ENCODE measurements at places on chromosomes 5 and 9.

GRCh38 chr5:115831163-115831768 is 10.1 kb downstream of the ATG12 start:
- peak; percentile 27 for ATAC-seq

DNA sequence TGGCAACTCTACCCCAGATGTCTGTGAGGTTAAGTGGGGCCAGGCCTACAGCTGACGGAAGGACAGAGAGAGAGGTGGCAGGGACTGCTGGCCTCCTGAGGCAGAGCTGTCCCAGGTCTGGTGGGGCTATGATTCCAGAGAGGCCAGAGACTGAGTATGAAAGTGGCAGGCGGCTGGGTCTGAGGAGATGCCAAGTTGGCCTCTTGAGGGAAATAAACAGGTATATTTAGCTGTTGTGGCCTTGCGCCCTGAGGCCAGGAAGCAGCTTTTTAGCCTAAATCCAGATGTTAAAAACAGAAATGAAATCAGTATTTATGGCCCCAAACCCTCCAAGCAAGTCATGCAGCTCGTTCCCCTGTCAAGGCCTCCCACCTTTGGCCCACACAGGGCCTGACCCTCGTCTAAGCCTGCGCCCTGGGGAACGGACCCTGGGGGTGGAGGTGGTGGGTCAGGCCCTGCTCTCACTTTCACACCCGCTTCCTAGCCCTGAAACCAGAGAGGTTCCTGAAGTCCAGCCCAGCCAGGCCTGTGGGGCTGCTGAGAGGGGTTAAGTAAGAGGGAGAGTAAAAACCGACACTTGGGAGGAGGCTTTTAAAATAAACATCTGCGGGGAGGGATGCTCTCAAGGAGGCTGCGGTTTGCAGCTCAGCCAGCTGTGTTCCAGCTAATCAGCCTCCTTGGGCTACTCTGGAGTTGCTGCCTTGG is 18.7 kb downstream of the PCDHGC5 start:
- ATAC-seq, result no peak

- no peak for ATAC-seq
Measured at GRCh38 chr5:148913493-148913892, 87.1 kb downstream of the ADRB2 start.

GRCh38 chr5:73378070-73378469 is 70.5 kb downstream of the FOXD1 start:
- ATAC-seq, result no peak

GRCh38 chr5:132024789-132025402 is 13.4 kb upstream of the ACSL6 start:
- ATAC-seq, result no peak

DNA sequence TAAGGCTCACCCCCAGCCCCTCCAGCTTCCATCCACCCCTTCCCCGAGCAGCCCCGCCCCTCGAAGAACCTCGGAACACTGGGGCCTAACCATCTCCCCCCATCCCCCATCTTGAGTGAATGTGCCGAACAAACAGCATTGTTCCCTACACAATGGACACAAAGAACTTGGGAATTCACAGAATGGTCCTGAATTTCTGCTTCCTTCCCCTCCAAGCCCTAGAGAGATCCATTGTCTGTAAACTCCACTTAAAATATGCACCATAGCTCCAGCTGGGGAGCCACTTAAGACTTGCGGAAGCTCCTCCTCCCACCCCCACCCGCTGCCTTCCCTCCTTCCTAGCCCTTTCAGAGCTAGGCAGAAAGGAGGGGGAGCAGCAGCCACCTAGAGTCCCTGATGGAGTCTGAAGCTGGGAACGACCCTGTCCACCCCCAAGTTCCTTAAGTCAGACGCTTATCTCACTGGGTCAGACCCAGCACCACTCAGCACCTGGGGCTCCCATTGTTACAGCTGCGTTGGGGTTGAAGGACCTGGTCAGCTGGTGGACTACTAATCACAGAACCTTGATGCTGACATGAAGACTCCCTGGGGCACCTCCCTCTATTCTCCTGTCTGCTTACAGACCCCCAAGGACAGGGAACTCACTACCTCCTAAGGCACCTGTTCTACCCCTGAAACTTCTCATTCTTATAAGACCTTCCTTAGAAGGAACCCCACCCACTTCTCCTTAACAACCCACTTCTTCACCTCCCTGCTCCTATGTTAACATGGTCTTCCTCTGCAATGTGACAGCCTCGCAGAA is 61.4 kb downstream of the PCDH1 start:
- ATAC-seq, result no peak

DNA sequence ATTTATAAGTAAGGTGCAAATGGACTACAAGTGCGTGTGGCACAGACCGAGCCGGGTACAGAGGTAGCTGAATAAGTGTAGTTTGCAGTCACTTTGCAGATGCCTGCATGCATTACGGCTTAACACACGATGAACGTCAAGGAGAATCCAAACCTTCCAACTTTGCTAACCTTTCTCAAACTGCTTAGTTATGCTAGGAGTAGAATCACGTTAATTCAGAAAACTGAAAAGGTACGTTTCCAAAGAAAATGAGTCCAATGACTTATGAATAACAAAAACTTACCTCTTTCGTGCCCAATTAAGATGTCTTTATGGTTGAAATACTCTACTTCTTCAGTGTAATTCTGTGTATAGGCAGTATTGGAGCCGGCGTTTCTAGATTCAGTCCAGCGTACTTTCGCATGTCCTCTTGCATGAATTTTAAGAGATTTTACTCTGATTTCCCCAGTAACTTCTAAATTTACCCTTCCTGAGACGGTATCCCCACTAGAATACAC is 539 bp downstream of the ARRDC3 start:
- ATAC-seq, result no peak

- no peak for ATAC-seq
Measured at GRCh38 chr5:155459889-155460500, 446.4 kb downstream of the KIF4B start.

DNA sequence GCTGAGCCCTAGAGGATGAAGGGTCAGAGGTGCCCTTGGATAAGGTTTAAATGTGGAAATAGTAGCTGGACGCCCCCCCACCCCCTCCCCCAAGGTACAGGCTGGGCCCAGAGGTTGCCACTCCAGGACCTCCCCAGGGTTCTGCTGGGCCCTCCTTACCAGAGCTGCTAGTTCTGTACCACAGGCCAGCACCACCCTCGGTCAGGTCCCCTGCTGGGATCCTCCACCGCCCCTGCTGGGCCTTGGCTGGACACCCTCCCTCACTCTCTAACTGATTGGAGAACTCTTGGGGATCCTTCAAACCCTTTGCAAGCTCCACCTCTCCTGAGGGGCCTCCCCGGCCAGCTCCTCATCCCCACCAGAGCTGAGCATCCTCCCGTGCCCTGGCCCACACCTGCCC is 34.9 kb downstream of the PTGES start:
- ATAC-seq, result no peak

- no peak for ATAC-seq
Measured at GRCh38 chr5:64161420-64161819, 4.2 kb upstream of the RNF180 start.

DNA sequence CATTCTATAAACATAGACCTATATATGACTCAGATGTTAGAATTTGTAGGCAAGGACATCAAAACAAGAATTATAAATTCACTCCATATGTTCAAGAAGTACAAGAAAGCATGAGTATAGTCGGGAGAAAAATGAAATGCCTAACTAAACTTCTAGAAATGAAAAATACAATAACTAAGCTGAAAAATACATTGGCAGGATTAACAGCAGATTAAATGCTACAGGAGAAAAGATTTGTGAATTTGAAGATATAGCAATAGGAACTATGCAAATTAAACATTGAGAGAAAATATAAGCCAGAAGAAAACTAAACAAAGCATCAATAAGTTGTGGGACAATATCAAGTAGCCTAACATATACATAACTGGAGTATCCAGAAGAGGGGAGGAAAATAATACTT is 55.3 kb upstream of the PRSS3 start:
- no peak for ATAC-seq

DNA sequence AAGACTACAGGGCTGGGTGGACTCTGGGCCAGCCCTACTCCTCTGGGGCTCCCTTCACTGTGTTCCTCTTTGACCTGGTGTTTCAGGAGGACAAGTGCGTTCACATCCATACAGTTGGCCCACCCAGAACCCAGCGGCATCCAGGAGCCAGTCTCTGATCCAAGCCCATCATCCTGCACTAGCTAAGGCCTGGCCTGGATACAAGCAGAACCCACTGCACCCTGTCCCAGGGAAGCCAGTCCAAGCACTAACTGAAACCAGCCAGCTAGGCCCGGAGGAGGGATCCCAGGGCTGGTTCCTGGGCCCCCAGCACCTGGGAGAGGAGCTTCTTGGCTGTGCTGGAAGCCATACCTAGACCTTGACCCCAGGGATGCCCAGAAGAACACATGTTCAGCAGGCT is 4.1 kb upstream of the GBGT1 start:
- no peak for ATAC-seq

GRCh38 chr5:78268356-78268755 is 26.1 kb downstream of the AP3B1 start:
- ATAC-seq, result no peak

DNA sequence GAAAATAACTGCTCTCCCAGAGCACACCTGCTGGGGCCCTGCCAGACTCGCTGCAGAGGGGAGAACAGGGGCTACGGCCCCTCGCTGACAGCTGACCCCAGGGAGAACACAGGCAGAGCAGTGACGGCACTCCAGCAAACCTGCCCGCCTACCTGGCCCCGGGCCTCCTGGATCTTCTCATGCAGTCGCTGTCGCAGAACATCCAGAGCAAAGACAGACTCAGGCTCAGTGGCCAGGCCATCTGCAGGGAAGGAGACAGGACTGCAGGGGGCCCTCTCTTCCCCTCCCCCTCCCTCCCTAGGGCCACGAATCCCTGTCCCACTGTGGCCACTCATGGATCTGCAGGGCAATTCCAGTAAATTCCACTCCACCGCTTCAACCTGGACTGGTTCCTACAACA is 2.4 kb downstream of the SURF6 start:
- ATAC-seq, result no peak

GRCh38 chr9:80789831-80790230 is 899.5 kb downstream of the TLE1 start:
- no peak for ATAC-seq

- peak; percentile 74 for ATAC-seq
Measured at GRCh38 chr9:127199001-127199791, 65.4 kb upstream of the GARNL3 start.

DNA sequence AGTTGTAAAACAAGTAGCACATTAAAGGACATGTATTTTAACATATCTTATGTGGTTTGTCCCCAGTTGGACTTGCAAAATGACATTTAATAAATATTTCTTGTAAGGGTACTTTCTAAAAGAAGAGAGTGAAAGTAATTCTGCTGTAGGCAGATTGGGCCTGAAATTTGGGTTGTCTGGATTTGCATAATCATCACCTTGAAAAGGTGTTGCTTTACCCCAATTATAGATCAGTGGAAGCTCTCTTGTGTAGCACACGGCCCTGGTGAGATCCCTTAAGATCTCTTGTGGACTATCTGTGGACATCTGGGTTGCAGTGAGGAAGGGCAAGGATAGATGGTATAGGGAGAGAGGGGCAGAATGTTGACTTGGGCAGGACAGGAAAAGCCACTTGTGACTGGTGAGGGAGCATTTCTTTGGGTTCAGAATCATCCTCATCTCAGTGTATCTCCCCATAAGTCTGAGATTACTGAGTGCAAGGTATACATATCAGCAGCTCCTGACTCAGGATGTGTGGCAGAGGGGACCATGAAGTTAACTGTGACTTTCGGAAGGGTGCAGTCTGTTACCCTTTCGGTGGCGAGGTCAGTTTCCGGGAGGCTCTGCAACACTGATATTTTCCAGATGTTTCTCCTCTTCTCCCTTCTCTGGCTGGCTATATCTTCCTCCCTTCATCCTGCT is 2.0 kb upstream of the TNFAIP8 start:
- ATAC-seq, result peak; percentile 71

DNA sequence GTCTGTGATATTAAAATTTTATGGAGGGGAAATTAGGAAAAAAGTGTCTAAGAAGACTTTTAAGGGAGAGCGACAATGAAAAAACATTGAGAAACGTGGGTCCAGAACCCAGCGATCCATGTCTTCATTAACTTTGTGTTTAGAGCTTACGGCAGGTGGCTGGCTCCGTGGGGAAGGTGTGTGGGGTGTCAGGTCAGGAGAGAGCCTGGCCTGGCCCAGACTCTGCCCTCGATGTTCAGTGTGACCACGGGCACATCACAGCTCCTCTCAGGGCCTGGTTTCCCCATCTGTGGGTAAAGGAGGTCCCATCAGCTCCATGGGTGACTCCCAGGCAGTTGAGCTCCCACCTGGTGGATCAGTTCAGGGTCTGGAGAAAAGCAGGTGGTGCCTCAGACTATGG is 22.1 kb downstream of the DAB2IP start:
- ATAC-seq, result no peak

DNA sequence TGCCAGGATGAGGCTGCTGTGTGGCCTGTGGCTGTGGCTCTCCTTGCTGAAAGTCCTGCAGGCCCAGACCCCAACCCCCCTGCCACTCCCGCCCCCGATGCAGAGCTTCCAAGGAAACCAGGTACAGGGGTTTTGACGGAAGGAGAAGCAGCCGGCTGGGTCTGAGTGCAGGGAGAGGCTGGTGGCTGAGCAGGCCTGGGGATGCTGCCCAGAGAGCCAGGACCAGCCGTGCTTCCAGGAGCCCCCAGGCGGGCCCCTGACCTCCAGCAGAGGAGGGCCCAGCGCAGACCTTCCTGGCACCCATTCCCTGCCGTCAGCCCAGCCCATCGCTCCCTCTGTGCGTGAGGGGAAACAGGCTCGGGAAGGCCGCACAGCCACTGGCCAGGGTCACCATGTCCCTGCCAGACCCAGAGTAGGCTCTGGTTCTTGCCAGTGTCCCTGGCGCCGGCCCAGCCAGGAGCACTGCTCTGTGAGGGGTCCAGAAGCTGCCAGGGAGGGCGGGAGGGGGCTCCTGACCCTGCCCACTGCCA is 313 bp downstream of the LCN12 start:
- no peak for ATAC-seq

GRCh38 chr5:54990841-54991258 is 5.5 kb upstream of the ESM1 start:
- ATAC-seq, result no peak

- ATAC-seq, result no peak
Measured at GRCh38 chr5:64952951-64953673, 184.4 kb downstream of the CWC27 start.

- no peak for ATAC-seq
Measured at GRCh38 chr9:106414042-106414441, 448.9 kb upstream of the ZNF462 start.

GRCh38 chr9:120474591-120475243 is 105.2 kb downstream of the CDK5RAP2 start:
- ATAC-seq, result no peak

DNA sequence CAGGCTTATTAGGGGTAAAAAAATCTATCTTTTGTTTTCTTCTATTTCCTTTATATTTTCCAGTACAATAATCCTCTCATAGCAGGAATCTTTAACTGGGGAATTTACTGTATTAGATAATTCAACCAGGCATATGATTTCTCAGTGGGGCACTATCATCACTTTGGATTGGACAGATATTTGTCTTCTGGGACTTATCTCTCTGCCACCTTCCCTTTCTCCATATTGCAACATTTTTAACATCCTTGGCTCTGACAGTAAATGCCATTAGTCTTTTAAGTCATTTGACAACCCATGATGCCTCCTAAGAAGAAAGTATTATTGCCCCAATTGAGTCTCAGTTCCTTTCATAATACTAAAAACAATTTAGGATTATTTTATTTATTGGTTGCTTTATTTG is 304.1 kb downstream of the FGF10 start:
- ATAC-seq, result no peak

All from activated CD4-positive, CD25-positive, alpha-beta regulatory T cell treated with anti-CD3 and anti-CD28 coated beads, Interleukin-2, amount 50 U/mL, for 24 hours (primary cell).